ENCODE measurements at places on chromosomes 2 and 18.

GRCh38 chr18:58581265-58581664 lies 47.6 kb downstream of the ALPK2 start:
- DNase-seq = no peak

DNA sequence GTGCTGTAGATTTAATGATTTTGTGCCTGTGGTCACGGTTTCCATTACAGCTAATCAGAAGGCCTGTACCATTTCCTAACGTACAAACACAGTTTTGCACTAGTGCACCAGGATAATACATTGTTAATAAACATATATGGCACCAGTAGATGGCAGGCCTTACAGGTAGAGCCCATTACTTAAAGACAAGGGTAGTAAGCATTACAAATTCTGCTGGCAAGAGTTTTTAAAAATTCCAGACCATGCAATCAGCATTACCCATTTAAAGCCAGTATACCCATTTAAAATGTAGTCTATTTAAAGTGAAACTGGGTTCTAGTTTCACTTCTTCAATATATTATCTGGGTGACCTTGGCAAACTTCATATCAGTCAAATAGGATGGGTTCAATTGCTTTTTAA lies 224.2 kb downstream of the NUP35 start:
- DNase-seq = no peak

GRCh38 chr2:37449761-37450296 lies 105.4 kb downstream of the QPCT start:
- DNase-seq = no peak

DNA sequence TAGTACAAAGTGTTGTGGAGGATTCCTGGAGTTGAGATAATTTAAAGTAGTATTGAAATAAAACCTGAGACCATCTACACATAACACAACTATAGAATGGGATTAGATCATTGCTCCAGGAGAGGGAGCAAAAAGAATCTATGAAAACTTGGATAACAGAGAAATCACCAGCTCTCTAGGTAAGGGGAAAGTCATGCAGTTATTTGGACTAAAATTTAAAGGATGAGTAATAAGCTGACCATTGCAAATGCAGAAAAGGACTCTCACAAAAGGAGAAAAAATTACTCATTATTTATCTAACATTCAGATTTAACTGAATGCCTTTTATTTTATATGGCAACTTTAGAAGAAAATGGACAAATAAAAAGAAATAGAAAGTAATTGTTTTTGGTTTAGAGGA lies 1399.8 kb upstream of the ACVR2A start:
- DNase-seq = no peak

DNA sequence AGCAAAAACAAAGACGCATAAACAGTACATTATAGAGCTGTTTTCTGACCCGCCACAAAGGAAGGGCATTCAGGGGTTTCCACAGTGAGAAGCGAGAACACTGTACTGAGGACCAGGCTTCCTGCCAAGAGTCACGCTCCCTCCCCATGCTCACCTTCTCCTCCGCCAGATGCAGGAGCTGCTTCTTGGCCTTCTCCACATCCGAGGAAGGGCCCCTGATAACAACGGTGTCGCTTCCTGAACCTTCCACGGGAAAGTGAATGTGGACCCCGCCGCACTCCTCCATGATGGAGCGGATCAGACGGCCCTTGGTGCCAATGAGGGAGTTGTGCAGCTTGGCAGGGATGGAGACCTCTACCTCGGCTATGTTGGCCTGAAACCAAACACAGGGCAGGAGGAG lies 53.8 kb downstream of the ANO7 start:
- DNase-seq = no peak

DNA sequence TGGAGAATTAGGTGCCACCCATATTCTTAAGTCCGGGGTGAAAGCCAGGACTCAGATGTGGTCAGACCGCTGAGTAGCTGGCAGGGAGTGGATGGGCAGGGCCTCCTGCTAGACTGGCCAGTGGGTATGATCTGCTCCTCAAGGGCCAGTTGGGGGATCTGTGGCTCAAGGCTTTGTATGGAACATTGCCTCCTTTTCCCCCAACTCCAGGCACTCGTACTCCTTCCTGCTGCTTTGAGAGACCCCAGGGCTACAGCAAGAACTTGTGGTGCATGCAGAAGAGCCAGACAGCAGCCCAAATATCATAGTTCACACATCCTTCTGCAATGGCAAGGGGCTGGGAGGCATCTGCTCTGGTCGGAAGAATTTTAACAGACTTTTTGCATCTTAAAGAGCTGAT lies 61.7 kb downstream of the PDCL3 start:
- no peak for DNase-seq

DNA sequence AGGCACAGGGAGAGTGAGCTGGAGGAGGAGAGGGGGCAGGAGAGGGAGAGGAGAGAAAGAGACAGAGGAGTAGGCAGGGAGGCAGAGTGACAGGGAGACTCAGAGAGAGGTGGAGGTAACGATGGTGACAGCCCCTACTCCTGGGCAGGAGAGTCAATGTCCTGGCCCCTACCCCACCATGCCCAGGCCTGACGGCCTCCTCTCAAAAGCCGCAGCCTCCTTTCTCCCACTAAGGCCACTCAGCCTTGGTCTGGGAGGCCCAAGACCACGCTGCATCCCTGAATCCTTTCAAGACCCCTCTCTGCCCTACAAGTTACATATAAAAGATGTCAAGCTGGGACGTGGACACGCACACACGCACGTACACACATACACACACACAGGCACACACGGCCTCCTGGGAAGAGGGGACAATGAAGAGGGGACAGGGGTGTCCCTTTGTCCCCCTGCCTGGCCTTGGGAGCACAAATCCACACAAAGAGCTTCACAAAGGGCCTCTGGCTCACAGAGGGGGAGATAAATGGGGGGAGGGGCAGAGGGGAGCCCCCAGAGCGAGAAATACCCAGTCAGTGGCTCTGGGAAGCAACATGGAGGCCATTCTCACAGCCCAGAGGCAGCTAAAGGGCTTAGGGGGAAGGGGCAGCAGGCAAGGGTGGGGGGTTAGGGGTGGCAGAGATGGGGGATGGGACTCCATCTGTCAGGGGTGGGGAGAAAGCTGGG lies 19.5 kb upstream of the TNS1 start:
- no peak for DNase-seq

DNA sequence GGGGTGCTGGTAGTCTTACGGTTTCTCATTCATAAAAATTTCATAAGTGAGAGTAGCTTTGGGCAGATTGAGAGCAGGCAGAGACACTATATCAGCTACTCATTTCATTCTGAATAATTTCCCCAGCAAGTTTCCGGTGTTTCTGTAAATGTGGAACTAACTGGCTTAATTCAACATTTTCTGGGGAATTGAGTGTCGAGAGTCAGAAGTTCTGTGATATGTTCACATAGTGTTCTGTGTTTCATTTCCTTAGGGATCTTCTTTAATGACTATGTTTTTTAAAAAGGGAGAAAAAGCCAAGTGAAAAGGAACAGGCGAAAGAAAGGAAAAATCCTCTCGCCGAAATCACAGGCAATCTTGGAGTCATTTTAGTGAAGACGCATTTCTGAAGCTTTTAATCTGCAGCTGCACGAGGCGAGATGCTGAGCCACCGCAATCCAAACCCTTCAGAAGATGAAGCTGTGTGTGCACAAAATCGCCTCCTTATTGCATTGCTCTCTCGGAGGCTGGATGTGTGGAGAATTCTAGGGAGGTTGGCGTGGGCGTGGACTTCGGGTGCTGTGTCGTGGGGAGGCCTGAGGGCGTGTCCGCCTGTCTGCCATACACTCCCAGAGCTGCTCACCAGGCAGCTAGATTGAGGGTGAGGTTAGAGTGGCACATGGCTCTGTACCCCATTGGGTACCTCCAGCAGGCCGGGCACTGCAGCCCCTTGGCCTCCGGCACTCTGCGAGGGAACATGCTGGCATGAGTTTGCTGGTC lies 38.4 kb upstream of the HDAC4 start:
- no peak for DNase-seq

GRCh38 chr18:36028859-36029258 lies 38.5 kb downstream of the RPRD1A start:
- no peak for DNase-seq

DNA sequence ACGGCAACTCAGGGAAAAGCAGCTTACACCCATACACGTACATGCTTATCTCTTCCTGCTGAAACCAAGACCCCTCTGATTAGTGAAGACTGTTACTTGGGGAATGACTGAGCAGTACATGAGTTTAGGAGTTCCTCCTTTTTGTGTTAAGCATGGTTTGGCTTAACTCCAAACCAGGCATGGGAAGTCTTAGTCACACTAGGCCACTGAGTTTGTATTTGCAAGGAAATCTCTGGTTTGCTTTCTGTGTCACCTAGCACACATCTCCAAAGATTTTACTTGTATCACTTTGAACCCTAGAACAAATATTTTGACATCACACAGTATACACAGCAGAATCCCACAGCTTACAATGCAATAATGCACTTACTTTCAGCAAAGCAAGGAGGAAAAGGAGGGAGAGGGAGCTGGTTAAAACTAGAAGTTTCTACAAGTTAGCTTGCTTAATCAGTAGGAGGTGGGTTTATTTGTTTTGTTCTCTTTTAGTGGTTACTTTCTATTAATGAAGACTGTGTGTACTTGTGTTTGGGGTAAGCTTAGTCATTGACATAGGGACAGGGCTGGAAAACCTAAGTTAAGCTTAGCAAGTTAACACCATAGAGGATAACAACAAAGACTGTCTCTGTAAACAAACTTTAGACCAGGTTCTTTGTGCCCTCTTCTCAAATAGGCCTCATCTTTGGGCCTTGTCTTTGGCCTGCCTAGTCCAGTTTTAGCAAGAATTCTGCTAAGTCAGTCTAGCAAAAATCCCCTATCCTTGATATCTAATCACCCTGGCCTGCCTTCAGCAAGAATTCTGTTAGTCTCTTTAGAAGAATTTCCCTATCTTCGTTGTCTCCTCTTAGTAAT lies 219.4 kb downstream of the MREG start:
- DNase-seq = no peak

DNA sequence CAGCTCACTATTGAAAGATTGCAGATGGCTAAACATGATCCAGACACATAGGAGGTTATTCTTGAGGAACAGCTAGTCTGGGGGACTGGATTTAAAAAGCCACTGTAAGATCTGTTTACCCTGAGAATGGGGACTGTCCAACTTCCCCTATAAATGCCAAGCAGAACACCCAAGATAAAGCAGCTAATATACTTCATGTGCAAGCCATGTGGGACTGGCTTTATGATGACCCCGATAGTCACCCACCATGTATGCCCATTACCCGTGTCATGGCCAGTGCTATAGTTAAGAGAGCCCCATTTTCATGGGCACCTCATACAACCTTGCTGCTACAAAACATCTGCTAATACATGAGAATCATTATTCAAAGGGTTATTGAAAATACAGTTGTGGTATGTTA lies 16.0 kb downstream of the YPEL5 start:
- DNase-seq = no peak

DNA sequence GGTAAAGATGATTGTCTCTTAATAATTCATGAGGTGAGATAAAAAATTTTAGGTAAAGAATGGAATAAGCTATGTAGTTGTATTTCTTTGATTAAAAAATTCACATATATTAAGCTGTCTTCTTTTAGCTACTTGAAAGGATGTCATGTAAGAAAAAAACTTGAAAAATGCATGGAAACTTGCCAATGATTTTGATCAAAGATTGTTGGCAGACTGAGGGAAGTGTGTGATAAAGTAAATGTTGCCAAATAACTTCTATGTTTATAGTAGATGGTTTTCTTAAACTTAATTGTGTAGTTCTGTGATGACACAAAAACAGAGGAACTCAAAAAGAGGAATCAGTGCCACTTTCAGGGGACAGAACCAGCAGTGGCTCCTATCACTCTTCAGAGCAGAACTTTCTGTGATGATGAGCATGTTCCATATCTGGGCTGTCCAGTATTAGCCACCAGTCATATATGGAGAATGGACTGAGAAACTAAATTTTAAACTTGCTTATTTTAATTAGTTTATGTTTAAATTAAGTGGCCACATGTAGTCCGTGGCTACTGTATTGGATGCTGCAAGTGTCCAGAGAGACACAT lies 51.9 kb upstream of the SLC38A11 start:
- no peak for DNase-seq

- peak; percentile 31 for DNase-seq
These were observed 2.2 kb downstream of the EPHA4 start for GRCh38 chr2:221569871-221570270.

- DNase-seq = no peak
These were observed 112.3 kb downstream of the TNS1 start for GRCh38 chr2:217890445-217890844.

DNA sequence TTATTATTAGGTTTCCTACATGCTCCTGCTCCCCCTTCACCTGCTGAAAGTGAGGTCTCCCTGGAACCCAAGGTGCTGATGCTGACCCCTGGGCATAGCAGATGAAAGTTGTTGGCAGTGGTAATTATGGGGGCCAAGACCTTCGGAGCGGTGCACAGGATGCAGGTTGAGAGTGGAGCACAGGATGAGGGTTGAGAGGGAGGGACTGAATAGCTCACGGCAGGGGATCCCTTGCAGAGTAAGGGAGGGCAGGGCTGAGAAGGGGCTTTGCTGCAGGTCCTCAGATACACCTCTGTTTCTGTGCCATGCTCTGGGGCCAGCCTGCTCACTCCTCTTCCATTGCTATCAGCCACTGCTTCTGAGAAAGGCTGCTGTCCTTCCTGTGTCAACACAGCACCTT lies 163.3 kb downstream of the FHOD3 start:
- DNase-seq = no peak

GRCh38 chr2:53448591-53448990 lies 319.0 kb upstream of the CHAC2 start:
- no peak for DNase-seq

GRCh38 chr2:13751955-13752354 lies 880.6 kb upstream of the LRATD1 start:
- no peak for DNase-seq

DNA sequence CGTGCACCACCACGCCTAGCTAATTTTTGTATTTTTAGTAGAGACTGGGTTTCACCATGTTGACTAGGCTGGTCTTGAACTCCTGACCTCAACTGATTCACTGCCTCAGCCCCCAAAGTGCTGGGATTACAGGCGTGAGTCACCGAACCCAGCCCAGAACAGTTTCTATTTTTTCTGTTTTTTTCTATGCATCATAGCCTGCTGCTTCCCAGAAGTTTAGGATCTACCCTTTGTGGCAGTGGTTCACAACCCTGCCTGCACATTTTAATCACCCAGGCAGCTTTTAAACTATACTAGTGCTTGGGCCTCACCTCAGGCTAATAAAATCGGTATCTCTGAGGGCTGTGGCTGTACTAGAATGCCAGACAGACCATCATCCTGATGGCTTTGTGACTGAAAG lies 39.7 kb upstream of the SOCS6 start:
- DNase-seq = no peak

GRCh38 chr2:8536686-8537561 lies 144.9 kb upstream of the ID2 start:
- DNase-seq = no peak

DNA sequence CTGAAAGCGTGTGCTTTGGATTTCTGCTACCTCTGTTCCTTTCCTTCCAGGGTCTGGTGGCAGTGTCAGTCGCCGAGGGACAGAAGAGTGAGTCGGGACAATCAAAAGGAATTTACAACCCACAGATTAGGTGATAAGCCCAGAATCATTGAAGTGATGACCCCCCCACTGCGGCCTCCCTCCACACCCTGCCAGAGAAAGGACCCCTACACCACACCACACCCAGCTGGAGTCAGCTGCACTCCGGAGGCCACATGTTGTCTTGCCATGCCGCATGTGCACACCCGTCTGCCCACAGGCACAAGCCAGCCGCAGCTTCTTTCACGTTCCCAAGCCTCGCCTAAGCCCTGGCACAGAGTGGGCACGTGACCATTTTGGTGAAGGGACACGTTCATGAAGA lies 366.8 kb upstream of the SALL3 start:
- no peak for DNase-seq

- no peak for DNase-seq
These were observed 535.6 kb upstream of the FSIP2 start for GRCh38 chr2:185202945-185203528.

GRCh38 chr18:59537579-59537978 lies 159.6 kb downstream of the CCBE1 start:
- no peak for DNase-seq

GRCh38 chr2:46923041-46923528 lies 7.5 kb upstream of the MCFD2 start:
- no peak for DNase-seq
